ENCODE measurements at places on chromosomes 2 and 18.

DNA sequence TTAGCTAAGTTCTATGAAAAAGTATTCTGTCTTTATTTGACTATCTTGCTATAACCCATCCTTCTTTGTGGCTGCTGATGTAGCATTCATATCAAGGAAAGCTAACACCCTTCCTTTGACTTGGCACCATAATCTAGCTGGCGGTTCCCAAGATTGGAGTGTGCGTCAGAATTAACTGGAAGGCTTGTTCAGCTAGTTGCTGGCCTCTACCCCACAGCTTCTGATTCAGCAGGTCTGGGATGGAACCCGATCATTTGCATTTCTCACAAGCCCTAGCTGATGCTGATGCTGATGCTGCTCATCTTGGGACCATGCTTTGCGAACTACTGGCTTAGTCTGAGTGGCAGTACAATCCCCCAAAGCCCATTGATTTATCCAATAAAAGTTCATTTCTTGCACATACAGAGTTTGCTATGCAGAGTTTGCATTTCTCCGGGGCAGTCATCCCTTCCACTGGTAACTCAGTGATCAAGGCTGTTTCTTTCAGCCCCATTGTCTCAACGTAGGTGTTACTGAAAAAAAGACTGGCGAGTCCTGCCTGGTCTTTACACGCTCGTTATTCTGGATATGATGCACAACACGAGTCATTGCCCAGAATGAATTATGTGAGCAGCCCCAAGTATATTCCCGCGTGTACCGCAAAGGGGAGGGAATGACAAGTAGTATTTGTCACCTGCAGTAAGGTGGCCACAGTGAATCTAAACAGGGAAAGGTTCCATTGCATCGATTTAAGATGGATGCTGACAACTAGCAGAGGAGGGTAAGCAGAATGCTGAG, 96.5 kb downstream of the ZNF532 start:
- DNase-seq: no peak

DNA sequence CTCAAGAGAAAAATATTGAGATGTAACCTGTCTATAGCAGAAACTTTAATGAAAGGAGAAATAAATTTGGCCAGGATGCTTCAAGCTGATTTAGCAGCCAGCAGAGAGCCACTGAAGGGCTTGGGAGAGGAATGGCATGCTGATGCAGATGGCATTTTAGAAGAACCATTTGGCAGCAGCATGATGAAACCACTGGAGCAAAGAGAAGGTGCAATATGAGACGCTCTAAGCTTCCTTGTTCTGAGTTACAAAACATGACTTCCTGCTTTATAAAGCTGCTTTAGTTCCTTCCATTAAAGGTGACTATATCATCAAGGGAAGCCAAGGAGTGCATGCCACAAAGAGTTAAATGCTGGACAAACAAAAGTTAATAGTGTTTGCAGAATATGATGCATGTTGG, 189.7 kb downstream of the PID1 start:
- no peak for DNase-seq

DNA sequence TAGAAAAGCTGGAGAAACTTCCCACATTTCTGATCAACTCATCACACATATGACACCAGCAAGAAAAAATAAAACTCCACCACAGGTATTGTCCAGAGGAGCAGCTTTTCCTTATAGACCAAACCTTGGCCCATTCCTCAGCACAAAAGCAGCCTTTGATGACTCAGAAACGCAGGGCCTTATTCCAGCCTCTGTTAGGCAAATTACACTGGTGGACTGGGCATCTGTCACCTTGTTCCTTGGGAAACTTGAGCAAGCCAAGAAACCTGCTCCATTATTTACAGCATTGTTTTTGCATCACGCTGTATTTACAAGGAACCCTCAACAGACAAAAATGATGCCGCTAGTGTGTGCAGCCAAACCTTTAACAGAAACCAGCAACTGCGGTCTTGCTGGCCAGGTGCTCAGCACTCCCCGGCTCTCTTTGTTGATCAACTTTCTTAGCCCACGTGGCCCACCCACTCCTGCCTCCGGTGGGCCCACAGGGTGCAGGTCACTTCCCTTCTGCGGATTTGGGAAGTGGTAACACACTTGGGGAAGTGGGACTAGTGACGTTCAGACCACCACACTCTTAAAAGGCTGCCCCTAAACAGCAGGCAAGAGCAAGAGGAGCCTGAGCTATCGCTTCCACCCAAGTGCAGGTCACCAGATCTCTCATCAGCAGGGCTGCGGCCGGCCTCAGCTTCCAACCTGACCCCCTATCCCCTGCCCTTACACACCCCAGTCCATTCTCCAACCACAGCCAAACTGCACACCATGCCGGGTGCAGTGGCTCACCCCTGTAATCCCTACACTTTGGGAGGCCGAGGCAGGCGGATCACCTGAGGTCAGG, 1.5 kb downstream of the AP1S3 start:
- no peak for DNase-seq

- no peak for DNase-seq
These were observed 70.9 kb downstream of the CHRNA1 start for GRCh38 chr2:174693344-174693743.
